ENCODE measurements at places on chromosomes 5 and 9.

GRCh38 chr5:51275428-51275827, 107.8 kb upstream of the ISL1 start:
- DNase-seq, result no peak

DNA sequence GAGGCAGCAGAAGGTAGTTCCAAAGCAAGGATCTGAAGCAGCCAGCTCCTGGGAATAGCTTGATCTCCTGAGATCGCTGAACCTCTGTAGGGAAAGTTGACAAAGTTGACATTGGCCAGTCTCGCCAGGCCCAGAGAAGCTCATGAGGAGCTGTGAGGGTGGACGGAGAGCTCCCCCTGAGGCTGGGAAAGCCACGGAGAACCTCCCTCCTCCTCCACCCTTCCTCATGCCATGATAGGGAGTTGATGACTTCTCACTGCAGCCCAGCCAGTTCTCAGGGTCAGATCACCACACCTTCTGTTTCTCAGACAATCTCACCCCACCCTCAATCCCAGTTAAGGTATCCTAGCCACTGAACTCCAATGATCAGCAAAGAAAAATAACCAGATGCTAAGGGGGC, 30.4 kb upstream of the KCNV2 start:
- no peak for DNase-seq

DNA sequence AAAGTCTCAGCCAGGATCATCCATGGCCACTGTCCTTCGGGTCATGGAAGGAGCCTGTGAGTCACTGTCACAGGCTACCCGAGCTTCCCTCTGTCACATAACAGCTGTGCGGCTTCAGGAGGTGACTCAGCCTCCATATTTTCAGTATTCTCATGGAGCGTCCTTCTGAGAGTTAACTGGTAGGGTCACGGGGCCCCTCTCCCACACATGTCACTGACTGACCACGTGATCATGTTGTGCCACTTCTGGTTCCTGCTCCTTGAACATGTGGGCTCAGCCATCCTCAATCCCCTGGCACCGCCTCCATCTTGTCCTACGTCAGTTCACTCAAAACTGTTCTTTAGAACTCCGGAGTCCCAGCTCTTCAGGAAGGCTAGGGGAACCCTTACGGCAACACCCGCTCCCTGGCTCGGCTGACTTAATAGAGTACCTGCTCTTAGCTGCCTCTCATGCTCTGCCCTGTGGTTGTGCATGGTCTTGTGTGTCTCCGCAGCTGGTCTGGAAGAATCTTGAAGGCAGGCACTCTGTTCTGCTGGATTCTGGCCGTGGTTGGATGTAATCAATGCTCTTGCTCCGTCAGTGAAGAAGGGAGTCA, 182.8 kb downstream of the ICE1 start:
- no peak for DNase-seq

- DNase-seq, result no peak
Observed at GRCh38 chr9:77735494-77735893, 87.4 kb upstream of the GNA14 start.

DNA sequence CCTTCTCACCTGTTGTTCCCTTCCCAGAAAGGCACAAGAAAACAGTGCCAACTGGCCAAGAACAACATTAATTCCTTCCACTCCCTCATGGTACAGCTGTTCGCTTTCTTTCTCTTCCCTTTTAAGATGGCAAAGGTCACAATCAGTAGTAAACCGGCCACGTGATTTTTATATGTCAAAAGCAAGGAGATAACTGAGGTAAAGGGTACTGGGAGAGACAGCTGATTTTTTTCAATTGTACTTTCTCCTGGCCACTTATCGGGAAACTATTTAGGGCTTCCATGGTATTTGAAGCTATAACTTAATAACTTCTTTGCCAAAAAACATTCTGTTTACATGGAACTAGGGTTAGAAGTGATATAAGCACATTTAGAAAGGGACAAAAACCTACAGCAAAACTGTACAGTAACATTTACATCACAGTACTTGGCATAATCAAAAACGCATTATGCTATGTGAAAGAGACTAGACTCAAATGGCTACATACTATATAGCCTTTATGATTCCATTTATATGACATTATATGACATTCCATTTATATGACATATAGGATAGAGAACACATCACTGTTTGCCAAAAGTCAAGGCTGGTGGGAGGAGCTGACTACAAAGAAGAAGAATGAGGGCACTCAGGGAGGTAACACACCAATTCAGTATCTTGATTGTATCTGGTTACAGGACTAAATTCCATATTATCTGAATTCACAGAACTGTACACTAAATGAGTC, 24.8 kb downstream of the PLPP1 start:
- no peak for DNase-seq

GRCh38 chr9:23596913-23597634, 229.0 kb downstream of the ELAVL2 start:
- no peak for DNase-seq

DNA sequence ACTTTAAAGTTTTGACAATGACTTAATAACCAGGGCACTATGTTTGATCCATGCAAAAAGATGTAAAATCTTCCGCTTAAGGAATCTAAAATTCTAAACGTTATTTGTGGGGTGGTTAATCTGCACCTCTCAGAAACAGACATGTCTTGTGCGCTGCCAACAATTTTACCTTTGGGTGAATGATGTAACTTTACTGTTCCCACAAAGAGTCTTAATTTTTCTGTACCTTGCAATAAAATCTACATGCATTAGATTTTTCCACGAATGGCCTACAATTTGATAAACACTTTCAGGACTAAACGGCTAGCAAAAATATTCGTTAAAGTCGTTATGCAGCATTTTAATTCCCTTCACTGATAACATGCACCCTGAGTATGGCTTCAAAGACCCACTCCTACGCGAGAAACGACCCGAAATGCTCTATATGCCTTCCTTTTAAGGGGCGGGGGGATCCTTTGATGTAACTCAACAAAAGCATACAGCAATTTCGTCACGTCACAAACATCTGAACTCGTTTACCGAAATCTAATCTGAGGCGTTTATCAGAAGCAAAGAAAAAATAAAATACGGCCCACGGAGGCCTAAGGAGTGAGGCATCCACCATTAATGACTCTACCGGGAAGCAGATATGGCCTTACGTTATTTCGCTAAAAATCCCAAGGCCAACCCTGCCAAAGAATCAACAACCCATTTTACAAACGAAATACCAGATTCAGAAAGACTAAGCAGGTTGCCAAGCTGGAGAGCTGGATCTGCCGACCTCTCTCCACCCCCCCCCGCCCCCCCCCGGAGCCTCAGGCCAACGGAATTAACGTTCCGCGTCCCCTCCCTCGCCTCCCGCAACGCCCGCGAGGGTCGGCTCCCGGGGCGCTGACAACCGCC, 621 bp downstream of the AK6 start:
- DNase-seq, result peak; percentile 15

GRCh38 chr5:156359476-156359875, 32.5 kb downstream of the SGCD start:
- DNase-seq, result no peak

- no peak for DNase-seq
Observed at GRCh38 chr5:116486588-116486987, 88.0 kb downstream of the SEMA6A start.

- DNase-seq, result no peak
Observed at GRCh38 chr5:148912714-148913398, 86.4 kb downstream of the ADRB2 start.
